A549 (cell line): ENCODE measurements at places on chromosomes 7 and 10.

DNA sequence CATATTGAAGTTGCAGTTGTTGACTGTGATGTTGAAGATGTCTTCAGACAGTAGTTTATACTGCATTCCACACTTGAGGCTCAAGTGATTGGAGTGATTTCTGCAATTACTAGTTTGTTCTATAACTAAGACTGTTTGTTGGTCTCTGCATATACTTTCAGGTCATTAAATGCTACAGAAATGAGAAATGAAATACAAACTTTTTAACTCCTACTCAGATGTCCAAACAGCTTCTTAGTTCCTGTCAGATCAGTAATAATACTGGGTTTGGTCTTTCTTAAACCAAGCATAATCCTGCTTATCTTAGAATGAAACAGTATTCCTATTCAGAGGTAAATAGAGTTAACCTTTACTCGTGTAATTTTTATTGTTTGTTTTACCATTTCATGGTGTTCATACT, 115.9 kb downstream of the CCNY start:
- DNase-seq: no peak

- DNase-seq: peak; percentile 8
Measured at GRCh38 chr10:50937230-50937907, 51.9 kb upstream of the A1CF start.

- DNase-seq: no peak
Measured at GRCh38 chr7:136900005-136900404, 31.6 kb downstream of the CHRM2 start.

DNA sequence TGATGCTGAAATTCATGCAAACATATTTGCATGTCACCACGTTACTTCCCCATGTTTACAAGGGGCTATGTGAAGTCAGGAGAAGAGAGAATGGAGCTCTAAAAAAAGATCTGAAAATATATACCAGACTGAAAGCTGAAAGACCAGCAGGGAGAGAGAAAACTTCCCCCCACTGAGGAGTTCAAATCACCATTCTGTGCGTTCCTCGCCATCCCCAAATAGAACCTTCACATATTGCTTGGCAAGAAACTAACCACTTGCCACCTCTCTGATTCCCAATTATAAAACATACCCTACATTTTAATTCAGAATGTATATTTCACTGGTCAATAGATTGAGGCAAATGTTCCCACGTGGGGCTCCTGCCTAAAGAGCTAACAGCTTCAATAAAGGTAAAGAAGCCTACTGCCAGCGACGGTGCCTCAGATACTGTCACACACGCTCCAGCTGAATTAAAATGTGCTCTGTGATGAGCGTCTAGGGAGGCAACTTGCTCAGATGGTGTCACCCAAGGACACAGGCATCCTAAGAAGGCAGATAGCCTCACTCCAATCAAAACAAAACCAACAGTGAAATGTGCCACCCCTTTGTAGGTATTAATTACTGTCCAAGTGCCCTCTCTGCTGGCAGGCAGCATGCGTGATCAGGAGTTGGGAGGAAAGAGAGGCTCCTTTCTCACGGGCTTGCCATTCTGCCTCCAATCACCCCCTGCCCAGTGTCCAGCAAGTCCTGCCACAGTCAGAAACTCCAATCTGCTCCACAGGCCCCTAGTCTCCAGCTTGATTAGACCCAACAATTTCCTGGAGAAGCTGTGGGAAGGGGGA, 298.2 kb downstream of the GRID1 start:
- no peak for DNase-seq

GRCh38 chr10:12195281-12195602, 449 bp downstream of the NUDT5 start:
- no peak for DNase-seq

DNA sequence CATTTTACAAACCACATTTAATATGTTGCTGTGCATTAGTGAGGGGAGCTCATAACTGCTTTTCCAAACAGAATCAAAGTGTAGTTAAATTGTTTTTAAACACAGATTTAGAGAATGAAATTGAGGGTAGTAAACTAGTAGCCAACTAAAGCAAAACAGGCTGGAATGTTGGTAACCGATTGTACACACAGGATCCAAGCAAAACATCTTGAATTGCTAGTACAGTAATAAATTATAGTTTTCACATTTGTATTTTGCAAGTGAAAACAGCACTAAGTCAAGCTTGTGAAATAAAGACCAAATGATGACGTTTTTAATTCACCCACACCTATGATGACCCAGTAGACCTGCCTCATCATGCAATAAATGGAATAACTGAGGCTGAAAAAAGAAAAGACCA, 198.3 kb downstream of the HDAC9 start:
- no peak for DNase-seq
